ENCODE measurements at places on chromosomes 4 and X.

- DNase-seq = no peak
These were observed 150.5 kb upstream of the DDIT4L start for GRCh38 chr4:100340512-100341485.

GRCh38 chrX:1455948-1456280, 3.2 kb upstream of the ASMTL start:
- no peak for DNase-seq

DNA sequence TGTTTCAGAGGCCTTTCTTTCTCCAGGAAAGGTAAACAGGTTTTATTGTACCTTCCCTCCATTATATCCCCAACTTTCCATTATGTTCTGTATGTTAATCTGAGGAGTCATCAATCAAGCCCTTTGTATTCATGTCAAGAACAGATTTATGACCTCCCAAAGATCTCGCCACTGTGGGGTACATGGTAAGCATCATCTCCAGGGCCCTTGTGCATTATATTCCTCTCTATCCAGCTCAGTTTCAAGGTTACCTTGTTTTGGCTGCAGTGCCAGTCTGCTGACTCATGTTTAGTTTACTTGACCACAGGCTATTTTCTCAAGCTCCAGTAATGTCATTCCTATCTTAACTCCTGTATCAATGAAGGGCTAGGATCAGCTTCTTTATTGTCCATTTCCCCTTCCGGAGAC, 125.1 kb upstream of the FRMPD4 start:
- DNase-seq = no peak

DNA sequence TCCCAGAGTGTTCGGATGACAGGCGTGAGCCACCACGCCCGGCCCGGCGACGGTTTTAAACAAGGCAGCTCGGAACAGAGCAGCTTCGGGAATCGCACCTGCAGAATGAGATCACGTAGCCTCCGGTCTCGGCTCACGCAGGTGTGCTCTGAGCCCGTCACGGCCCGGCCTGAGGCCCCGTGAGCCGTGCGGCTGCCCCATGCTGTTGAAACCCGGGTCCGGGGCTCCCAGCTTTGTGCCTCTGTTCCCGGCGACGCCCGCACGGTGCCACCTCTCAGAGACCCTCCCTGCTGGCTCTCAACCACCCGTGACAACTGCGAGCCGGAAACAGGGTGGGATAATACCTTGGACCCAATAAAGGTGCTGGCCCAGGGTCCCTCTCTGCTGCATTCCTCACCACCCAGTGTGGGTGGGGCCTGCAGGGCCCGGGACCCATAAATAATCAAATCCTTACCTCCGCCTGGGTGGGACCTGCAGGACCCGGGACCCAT, 13.4 kb upstream of the PLCXD1 start:
- DNase-seq = no peak

DNA sequence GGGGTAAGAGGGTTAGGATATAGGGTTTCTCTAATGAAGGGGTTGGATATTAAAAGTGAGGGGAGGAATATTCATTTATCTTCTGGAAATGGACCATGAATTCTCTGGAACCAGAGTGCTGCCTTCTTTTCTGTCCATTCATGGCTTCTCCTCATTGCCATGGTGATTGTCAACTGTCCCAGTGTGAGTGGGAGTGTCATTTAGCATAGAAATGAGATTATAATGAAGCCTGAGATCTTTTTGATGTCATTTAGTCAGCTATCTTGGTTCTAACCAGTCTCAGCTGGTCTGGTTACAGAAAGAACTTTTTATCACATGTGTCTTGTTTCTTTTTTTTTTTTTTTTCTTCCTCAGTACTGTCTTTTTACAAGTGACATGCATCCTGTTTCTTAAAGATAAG, 497.3 kb upstream of the PITX2 start:
- DNase-seq = no peak

Data from GM12864 (cell line).